ENCODE measurements at places on chromosomes 3 and 15.
A peak's percentile ranks its signal among the peaks of the same experiment; 100 is the strongest.

- no peak for DNase-seq
Observed at GRCh38 chr3:119329551-119329950, 35.4 kb downstream of the ARHGAP31 start.

DNA sequence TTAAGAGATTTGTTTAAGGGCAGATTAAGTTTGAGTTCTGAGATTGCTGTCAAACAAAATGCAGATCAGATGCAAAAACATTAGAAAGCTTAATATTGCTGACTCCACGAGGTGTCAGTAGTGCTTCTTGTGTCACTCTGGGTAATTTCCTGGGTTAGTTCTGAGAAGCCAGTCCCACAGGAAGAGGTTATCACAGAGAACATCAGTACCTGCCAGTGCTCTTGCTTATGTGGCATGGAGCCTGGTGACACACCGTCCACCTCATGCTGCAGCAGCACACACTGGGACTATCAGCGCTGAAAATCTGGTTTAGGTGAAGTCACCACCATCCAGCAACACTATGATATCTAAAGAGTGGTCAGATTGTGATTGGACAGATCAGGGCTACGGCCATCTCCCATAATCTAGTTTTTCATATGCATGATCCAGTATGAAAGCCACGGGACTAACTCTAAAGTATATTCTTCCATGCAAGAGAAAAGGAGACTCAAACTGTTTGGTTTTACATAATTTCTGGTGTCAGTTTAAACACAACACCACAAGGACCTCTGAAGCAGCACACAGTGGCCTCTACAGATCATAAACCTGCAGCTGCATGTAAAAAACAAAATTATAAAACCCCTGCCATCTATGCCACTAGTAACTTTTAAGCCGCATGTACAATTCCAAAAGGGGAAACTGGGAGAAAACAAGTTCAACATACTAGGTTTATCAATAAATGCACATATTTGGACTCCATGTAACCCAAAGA, 36.1 kb upstream of the MYO5C start:
- DNase-seq: peak; percentile 21

DNA sequence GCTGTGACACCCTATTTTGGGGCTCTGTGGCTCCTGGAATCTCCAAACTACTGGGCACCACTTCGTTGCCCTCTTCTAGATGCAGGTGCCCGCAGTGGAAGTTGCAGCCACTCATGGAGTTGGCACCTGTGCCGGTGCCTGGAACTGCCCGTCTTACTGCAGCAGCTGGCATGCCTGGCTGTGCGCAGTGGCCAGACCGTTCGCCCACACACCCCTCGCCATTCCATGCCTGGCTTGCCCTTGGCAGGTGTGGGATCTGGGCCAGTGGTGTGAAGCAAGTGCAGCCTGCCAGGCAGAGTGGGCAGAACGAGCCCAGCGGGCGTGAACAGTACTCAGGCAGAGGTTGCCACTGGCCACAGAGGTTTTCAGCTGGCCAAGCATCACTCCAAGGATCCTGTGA, 1286.7 kb downstream of the ROBO1 start:
- DNase-seq: no peak

GRCh38 chr3:11778248-11778647, 68.4 kb downstream of the TAMM41 start:
- DNase-seq: no peak

DNA sequence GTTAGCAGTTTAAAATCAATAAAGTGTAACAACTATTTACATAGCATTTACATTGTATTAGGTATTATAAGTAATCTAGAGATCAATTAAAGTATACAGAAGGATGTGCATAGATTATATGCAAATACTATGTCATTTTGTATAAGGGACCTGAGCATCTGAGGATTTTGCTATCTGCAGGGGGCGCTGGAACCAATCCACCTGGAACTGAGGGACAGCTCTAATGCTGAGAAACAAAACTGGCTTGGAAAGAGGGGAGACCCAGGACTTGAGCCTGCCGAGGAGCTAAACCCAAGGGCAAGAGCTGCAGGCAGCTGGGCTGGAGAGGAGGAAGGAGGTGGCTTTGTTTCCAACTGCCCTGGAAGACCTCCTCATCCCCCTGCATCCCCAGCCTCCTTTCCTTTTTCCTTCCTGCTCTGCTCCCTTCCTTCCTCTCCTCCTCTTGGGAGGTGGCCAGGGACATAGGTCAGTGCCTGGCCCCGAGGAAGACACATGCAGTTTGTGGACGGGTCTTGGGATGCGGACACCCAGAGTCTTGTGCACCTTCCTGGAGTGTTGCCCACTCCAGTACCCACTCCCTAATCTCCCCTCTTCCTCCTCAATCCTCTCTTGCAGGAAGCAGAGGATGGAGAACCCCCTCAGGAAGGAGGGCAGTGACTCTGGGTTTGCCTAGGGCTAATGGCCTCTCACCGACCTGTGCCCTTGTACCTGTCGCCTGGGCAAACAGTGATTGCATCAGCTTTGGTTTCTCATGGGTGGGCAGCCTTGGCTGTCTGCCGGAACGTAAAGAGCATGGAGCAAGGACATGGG, 825 bp upstream of the RTP3 start:
- DNase-seq: no peak

GRCh38 chr15:45660231-45660979, 25.6 kb downstream of the SQOR start:
- no peak for DNase-seq

GRCh38 chr15:42060477-42060763, 33.9 kb downstream of the PLA2G4D start:
- no peak for DNase-seq

- DNase-seq: no peak
Observed at GRCh38 chr3:12970684-12971083, 102.5 kb downstream of the IQSEC1 start.

DNA sequence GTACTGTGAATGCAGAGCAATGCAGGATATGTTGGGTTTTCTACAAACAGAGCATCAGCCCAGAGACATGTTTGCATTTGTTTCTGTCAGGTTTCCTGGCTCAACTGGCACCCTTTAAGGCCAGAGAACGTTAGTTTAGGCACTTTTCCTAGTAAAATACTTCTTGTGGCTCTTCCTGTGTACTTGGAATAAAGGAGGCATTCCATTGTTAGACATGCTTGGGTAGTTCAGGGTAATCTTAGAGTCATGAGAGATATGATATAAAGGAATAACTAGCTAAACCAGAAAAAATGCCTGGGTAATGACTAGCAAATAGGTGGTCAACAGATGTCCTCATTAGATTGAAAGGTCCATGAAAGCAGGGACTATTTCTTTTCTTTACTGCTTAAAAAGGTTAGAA, 60.4 kb upstream of the RBM5 start:
- DNase-seq: no peak

DNA sequence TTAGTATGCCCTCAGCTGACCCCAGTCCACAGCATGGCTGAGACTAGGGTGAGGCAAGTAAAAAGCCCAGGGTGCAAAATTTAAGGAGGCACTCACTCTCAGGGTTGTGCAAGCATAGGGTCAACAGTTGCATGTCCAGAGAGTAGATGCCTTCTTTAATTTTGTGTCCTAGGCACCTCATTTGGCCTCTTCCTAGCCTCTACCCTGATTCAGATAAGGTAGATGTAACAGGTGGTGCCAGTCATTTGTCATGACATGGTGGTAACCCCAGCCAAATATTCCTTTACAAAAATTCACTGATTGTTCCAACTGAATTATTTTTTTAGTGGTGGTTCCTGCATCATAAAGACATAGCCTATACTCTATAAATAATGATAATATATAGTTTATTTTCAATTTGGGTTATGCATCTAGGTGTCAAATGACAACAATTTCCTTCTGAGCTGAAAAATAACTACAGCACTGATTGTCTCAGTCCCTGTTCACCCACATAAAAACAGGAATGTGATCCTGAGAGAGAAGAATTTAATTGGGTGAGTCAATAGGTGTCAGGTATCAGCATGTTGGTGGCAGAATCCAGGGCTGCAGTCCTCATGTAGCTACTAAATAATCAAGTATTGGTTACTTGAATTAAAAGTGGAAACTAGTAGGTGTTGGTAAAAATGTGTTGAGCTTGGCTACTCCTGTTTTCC, 44.2 kb upstream of the TIPARP start:
- no peak for DNase-seq

GRCh38 chr3:194023501-194024280, 112.3 kb upstream of the HES1 start:
- DNase-seq: no peak

DNA sequence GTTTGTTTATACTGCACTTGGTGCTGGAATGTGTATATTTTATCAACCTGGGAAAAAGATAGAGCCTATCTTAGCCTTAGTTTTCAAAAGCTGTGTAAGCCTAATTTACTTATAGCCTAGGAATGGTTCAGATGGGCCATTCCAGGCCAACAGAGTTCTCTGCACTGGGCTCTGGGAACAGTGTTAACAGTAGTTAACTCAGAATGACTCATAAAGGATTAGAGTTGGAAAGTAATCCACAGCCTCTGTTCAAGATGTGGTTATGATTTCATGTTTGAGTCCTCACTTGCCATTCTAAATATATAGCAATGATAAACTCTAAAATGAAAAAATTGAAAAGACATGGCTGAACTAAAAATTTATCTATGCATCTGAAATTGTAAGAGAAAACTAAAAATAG, 22.6 kb upstream of the PEX5L start:
- no peak for DNase-seq

DNA sequence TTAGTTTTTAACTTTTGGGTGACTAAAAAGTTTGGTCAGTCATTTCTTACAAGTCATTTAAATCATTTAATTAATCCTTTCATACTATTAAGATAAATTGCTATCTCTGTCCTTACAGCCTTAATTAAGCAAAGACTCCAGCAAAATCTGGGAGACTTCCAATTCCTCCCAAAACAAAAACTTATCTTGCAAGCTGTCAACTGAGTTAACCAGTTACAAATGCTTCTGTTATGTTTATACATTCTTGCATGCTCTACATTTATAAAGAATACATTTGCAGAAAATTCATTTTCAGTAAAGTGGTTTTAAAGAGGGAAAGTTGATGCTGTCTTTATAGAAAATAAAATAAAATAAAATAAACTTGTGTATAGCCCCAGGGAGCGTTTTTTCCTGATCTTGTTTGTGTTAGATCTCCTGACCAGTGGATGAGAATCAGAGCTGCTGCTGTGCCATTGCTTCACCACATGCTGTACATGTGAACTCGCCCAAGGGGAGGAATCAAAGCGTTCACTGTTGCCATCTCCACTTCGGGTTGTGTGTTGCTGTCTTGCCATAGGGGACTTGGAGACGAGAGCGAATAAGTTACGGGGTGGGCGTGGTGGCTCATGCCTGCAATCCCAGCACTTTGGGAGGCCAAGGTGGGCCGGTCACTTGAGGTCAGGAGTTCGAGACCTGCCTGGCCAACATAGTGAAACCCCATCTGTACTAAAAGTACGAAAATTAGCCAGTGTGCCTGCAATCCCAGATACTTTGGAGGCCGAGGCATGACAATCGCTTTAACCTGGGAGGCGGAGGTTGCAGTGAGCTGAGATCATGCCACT, 5.5 kb downstream of the CCR4 start:
- DNase-seq: no peak

DNA sequence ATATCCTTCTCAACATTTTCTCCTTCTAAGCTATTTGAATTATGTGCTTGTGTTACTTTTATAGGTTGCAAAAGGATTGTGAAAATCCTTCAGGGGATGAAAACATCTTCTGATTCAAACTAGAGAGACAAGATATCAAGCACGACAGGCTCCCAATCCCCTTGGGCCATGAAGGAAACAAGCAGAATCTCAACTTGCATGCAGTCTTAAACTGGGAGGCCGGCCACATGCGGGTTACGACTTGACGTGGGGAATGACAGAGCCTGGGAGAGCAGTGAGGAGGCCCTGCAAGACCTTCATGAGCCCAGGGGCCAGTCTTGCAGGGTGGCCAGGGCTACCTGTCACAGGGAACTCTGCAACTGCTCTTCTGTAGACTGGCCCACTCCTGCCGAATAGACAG, 94.4 kb downstream of the SCN11A start:
- no peak for DNase-seq

DNA sequence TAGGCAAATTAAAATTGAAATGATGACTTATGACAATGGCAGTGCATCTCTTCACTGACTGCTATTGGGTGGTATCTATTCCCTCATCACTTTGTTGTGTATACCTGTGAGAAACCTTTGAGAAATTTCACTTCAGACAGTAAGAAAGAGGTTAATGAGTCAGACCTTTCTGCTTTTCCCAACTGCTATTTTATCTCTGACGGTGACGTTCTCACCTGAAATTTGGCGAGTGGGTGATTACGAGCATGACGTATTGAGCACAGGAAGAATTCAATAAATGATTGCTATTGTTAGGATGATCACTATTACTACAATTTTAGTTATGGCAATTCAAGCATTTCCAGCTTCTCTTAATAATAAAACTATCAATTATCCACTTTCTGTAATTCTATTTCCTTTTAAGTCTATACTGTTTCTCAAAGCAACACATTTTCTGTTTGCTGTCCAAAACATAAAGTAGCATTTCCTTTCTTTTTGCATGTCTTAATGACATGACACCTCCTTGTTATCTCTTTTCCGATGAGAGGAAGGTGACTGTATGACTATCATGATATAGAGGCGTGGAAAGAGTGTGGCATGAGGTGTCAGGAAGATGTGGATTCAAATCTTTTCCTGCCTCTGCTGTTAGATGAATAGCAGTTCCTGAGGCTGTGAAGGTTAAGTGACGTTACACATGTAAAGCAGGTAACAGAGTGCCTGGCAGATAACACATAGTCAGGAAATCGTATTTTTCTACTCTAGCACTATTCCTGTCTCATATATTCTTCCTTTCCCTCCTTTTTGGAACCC, 504.9 kb upstream of the SEMA6D start:
- DNase-seq: no peak

DNA sequence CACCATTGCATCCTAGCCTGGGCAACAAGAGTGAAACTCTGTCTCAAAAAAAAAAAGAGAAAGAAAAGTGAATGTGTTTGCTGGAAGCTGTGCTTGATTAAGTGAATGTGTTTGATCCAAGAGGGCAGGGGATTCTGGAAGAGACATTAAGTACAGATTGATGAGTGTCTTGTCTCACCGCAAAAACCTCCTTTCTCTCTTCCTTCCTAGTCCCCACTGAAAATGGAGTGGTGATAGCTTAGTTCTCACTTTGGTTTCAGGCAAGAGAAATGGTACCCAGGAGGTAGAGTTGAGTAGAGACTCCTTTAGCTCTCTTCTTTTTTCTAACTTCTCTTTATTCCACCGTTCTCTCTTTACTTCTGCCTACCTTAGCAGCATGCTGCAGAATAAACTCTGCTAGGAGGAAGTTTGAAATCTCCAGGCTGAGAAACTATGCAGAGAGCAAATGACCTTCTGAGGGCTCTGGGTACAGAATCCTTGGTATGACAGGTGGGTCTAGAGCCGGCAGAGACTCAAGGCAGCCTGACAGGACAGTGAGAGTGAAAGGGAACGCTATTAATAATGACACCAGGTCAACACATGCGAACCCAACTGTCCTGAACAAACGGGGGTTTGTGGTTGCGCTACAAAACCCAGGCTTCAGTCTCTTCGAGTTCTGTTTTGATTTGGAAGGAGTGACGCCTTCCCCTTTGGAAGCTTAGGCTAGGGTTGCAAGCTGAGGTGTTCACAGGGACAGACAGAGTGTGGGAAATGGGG, 74.9 kb downstream of the SMAD3 start:
- DNase-seq: no peak

- no peak for DNase-seq
Observed at GRCh38 chr3:161674402-161674801, 177.8 kb downstream of the OTOL1 start.

Data from GM12892 (cell line).